ENCODE measurements at places on chromosomes 12 and 14.

- no peak for DNase-seq
These were observed 3.7 kb downstream of the ABHD12B start for GRCh38 chr14:50875359-50876070.

DNA sequence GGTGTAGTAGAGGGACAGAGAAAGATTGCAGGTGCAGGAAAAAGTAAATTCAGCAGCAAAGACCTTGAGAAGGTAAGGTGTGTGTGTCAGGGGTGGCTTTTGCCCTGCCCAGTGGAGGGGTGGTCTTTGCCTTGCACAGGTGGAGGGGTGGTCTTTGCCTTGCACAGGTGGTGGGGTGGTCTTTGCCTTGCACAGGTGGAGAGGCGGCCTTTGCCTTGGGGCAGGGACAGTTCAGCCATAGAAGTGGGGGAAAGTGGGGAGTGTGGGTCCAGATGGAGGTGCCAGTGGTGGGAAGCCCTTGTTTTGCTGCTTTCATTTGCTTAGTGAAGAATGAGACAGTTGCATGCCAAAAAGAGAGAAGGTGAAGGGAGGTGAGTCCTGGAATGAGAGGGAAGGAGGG lies 65.7 kb downstream of the PRMT8 start:
- DNase-seq, result no peak

DNA sequence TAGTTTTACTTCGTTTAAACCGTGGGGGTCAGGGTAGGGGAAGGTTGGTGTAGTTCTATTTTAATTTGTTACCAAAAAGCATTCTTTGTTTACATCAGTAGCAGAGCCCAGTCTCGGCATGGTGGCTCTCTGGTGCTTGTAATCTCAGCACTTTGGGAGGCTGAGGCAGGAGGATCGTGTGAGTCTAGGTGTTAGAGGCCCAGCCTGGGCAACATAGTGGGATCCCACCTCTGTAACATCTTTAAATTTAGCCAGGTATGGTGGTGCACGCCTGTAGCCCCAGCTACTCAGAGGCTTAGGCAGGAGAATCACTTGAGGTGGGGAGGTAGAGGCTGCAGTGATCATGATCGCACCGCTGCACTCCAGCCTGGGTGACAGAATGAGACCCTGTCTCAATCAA lies 2.2 kb downstream of the LRRC43 start:
- no peak for DNase-seq

DNA sequence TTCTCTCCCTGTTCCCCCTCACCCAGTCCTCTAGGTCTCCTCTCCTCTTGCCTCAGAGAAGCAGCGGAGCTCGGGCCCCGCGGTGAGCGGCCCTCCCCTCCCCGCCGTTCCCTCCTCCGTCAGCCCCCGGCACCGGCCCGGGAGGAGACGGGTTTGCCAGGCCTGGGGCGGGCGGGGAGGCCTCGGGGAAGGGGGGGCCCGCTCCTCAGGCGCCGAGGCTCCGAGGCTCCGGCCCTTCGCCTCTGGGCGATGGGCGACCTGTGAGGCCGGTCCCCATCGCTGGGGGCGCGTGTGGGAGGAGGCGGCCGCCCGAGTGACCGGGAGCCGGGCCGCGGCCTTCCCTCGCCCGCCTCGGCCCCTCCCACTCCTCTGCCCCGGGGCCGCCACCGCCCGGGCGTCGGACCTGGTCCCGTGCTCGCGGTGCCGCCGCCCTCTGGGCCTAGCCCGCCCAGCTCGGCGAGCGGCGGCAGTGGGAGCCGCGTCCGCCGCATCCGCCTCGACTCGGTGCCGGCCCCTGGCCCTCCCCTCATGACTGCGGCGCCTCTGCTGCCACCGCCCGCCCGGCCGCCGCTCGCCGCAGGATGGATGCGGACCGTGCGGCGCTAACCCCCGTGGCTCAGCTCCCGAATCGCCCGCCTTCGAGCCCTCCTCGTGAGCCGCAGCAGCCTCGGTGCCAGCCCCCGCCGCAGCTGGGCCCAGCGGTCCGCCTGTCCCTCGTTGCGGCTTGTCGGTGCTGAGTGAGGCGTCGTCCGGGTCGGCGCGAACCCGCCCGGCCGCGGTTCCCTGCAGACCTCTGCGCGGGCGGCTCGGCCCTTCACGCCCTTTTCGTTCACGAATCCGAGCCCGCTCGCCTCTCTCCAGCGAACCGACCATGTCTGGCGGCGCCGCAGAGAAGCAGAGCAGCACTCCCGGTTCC lies 574 bp downstream of the WNK1 start:
- DNase-seq, result no peak

GRCh38 chr14:91482263-91483013 lies 27.7 kb downstream of the PPP4R3A start:
- no peak for DNase-seq

- DNase-seq, result no peak
These were observed 9.2 kb upstream of the PAPLN start for GRCh38 chr14:73227812-73228781.

DNA sequence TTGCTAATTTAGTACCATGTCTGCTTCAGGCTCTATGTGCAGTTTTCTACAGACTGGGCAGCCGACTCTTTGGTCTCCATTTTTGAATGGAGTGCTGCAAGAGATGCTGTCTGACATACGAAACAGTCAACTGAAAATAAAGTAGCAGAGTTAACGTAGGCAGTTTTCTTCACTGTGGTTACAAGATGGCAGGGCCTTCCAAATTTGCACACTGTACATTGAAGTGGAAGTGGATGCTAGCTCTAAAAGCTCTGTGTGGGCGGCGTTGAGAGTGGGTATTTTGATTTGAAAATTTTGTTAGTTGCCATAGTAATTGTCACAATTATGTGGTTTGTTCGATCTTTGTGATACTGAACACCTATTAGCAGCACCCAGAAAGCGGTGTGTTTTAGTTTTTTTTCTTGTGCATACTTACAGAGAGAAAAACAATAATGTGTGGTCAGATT lies 154.9 kb upstream of the ATP2B1 start:
- DNase-seq, result no peak

DNA sequence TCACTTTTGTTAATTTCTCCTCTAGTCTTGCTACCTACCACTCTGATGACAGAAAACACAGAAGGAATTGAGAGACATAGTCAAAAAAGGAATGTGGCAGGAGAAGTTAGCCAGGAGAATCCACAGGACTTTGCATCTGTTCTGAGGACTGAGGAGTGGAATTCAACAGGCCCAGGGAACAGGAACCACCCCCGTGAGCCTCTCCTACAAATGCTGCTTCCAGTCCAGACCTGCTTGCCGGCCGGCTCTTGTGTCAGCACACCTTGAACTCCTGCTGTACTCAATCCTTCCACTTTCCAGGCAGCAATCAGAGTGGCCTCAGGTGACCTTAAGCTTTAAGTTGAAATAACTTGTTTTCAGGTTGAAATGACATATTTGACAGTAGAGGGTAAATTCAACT lies 903.1 kb downstream of the BCL11B start:
- no peak for DNase-seq

DNA sequence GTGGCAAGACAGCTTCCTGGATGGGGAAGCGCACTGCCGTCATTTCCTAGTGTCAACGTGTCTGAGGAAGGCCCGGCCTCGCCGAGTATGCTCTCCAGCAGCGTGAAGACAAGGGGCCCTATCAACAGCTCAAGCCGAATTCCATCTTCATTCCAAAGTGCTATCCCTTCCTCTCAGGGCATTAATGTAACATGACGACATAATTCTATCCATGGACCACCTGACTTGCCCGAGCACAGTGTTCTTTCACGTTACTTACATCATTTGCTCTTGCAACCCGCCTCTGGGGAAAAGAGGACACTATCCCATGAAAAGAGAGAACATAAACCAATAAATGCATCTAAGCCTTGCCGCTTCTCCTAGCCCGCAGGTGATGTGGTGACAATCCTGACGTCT lies 22.9 kb downstream of the CCDC92 start:
- no peak for DNase-seq

DNA sequence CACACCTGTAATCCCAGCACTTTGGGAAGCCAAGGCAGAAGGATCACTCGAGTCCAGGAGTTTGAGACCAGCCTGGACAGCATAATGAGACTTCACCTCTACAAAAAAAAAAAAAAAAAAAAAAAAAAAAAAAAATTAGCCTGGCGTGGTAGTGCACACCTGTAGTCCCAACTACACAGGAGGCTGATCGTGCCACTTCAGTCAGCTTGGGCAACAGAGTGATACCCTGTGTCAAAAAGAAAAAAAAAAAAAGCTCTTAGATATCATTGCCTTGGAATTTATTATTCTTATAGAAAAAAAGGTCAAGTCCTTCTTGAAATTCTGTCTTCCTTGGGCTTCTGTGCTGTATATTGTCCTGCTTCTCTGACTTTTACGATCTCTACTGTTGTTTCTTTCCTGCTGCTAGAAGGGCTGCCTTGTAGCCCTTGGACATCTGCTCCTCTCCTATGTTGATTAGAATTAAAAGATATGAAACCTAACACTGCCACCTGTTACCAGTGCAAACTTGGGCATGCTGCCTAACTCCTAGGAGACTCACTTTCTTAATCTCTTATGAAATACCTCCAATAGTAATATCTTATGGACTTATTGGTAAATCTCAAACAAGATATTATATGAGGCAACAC lies 5.7 kb downstream of the TMEM19 start:
- DNase-seq, result no peak

DNA sequence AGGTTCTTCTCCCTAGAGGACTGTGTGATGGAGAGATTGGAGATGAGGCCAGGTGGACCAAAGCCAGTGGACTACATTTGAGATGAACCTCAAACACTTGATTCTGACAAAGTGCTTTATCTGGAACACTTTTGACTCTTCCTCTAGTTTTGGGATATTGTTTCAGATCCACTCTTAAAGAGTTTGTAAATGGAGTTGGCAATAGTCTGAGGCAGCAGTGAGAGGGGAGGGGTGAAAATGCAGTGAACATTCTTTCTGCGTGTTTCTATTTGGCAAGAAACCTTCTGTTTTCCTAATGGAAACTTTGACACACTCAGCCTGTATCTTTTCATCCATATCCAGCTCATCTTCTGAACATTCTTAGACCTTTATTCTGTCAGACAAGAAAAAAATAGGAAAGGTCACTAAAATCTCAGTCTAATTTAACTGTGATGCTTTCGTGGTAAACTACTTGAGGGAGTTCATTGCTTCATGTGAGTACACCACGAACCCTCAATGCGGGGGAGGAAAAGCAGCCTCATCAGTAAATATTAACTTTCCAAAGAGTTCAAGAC lies 57.4 kb upstream of the KCNJ8 start:
- DNase-seq, result no peak

GRCh38 chr14:71523630-71524319 lies 408.5 kb upstream of the RGS6 start:
- no peak for DNase-seq

DNA sequence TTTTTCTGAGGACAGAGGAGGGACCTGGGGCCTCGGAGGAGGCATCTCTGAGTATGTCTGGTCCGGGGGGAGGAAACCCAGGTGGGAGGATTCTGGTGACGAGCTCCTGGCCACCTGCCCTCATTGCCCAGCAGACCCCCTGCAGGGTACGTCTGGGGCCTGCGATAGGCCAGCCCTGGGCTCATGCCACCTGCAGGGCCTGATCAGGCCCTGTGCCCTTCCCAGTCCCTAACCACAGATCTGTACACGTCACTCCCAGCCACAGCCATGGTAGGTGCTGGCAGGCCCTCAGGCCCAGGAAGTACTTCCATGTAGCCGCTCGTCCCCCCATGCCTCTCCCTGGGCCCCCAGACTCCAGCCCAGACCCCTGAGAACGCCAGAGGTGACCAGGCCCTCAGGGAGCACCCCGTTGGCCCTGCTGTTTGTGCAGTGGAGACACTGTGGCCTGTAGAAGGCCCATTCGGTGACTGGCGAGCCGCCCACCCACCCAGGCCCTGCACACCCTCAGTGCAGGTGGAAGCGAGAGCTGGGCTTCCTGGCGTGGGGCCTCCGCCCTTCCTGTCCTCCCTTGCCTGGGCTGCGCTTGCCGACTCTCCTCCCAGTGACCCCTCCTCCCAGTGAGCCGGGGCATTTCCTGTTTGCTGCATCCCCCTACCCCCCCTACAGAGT lies 5.7 kb downstream of the INF2 start:
- DNase-seq, result no peak

- peak; percentile 36 for DNase-seq
These were observed 612 bp downstream of the PHC1 start for GRCh38 chr12:8914716-8915526.

DNA sequence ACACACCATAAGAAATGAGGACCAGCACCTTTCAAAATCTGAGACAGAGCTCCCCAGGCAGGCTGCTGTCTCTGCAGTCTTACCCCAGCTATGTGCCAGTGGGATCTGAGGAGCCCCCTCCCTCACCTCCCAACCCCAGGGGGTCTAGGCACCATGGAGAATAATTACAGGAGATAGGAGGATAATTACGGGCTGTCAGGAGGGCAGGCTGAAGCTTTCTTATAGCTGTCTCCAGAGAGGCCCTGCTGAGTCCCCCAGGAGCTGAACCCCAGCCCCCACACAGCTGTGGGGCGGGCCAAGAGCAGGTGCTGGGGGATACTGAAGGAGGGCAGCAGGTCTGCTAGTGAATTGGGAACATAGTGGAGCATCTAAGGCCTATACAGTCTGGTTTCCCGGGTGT lies 6.8 kb downstream of the CPNE6 start:
- no peak for DNase-seq

- DNase-seq, result no peak
These were observed at the start of gene PAH for GRCh38 chr12:102917026-102917787. Gene PAH, minus strand, starts transcription at chr12:102917244. Its CDS starts 114 bp downstream, at chr12:102917130.

DNA sequence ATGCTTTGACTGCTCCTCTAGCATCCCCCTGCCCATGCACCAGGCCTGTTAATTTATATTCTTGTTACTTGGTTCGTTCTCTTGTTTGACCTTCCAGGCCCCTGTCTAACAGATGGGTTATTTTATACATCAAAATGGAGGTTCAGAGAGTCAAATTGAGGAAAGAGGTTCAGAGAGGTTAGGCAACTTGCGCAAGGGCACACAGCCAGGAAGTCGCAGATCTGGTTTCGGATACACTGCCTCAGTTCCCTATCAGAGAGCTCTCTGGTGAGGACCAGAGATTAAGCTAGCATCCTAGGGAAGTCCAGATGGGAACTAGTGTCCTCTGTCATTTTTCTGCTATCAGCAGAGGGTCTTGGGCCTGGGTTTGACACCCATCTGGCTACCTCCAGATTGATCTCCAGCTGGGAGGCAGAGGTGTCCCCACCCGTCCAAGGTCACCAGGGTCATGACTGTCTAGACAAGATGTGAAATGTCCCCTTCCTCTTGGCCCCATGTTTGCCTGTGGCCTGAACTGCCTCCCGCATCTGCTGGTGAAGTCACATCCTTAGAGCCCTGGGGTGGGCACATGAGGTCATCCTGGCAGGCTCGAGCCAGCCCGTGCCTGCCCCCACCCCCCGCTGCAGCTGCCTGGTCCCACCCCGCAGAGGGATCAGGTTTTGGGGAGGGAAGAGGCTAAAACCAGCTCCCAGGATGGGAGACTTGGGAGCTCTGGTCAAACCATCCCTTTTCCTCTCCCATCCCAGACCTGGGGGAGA lies 84.3 kb upstream of the NCOR2 start:
- no peak for DNase-seq

DNA sequence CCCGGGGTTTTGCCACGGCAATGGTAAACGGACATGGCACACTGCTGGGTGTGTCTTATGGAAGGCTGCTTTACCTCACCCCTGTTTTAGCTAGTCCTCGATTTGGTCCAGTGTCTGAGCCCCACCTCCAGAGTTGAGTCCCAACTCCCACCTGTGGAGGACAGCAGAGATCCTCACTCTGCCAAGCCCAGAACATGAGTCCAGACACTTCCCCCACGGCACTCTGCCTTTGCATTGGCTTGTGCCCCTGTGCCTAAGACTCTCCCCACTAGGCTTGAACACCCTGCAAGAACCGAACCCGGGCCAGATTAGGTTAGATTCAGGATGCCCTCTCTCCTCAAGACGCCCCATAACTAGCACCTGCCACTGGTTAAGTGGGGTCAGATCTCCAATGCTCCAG lies 59.8 kb upstream of the C14orf180 start:
- DNase-seq, result no peak

- DNase-seq, result no peak
These were observed 25.7 kb downstream of the TEP1 start for GRCh38 chr14:20387576-20387975.

Data from C1 segment of cervical spinal cord (tissue), 14 donors.